ENCODE measurements at places on chromosomes 2 and 18.
A peak's percentile ranks its signal among the peaks of the same experiment; 100 is the strongest.

GRCh38 chr2:236103981-236104380, 64.2 kb downstream of the GBX2 start:
- DNase-seq, result no peak

DNA sequence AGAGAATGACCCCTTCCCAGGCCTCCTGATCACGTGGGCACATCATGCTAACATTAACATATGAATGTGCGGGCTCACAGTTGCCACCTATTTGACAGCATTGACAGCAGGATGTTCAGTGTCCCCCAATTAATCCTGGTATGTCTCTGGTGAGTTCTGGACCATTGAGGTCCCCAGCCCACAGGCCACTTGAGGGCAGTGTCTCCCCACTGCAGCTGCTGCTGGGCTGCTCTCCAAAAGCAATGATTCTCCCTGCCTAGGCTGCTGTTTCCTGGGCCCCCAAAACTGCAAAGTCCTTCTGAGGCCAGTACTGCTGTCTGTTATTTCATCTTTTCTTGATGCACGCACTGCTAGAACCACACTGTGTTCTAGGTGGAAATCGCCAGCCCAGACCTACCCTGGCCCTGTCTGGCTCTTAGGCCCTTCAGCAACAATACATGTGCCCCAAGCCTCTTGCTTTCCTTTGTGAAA, 52.7 kb upstream of the MAPK4 start:
- no peak for DNase-seq

GRCh38 chr2:9740382-9741073, 102.7 kb upstream of the TAF1B start:
- DNase-seq, result no peak

DNA sequence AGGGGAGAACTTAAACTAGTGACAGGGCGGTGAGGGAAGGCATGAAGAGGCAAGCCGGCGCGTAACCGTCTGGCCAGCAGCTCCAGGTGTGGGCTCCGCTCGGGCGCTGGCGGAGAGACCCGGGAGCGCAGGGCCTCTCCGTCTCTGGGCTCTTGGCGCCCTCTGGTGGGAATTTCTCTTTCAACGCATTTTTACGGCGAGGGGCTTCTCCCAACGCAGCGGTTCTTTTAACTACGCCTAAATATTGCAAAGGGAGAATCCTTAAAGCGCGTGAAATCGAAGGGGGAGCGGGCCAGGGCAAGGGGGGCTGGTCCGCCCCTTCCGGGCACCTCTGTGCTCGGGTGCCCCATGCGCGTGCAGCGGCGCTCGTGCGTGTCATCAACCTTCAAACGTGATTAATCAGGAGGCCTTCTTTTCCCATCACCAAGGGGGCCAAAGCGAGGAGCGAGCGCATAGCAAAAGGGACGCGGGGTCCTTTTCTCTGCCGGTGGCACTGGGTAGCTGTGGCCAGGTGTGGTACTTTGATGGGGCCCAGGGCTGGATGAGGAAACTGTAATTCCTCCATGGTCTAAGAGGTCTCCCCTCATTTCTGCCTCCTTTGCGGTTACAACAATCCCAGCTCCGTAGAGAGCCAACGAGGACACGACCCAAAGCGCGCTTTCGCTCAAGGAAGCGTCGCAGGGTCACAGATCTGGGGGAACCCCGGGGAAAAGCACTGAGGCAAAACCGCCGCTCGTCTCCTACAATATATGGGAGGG, 762 bp upstream of the GAD1 start:
- DNase-seq, result no peak

GRCh38 chr2:42652086-42652485, 83.7 kb downstream of the MTA3 start:
- no peak for DNase-seq

- DNase-seq, result no peak
Measured at GRCh38 chr2:235595422-235596010, 101.7 kb downstream of the AGAP1 start.

GRCh38 chr2:191384829-191385228, 139.6 kb downstream of the MYO1B start:
- no peak for DNase-seq

GRCh38 chr2:189221811-189222467, 42.4 kb upstream of the COL5A2 start:
- DNase-seq, result no peak

DNA sequence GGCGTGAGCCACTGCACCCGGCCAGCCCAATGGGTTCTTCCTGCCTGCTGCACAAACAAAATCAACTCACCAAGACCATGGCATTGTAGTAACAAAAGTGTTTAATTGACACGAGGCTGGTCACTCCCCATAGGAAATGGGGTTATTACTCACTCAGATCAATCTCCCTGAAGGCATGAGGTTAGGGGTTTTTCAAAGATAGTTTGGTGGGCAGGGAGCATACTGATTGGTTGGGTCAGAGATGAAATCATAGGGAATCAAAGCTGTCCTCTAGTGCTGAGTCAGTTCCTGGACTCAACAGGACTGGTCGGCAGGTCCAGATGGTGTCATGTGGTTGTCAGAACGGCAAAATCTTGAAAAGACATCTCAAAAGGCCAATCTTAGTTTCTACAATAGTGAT, 122.1 kb downstream of the TMEM17 start:
- DNase-seq, result no peak

GRCh38 chr2:197706839-197707207, 1.7 kb downstream of the MARS2 start:
- no peak for DNase-seq

- no peak for DNase-seq
Measured at GRCh38 chr2:167181134-167181533, 292.9 kb downstream of the XIRP2 start.

GRCh38 chr2:152566728-152567069, 150.6 kb downstream of the PRPF40A start:
- DNase-seq, result no peak

- DNase-seq, result no peak
Measured at GRCh38 chr2:135742325-135742757, 686 bp downstream of the UBXN4 start.

DNA sequence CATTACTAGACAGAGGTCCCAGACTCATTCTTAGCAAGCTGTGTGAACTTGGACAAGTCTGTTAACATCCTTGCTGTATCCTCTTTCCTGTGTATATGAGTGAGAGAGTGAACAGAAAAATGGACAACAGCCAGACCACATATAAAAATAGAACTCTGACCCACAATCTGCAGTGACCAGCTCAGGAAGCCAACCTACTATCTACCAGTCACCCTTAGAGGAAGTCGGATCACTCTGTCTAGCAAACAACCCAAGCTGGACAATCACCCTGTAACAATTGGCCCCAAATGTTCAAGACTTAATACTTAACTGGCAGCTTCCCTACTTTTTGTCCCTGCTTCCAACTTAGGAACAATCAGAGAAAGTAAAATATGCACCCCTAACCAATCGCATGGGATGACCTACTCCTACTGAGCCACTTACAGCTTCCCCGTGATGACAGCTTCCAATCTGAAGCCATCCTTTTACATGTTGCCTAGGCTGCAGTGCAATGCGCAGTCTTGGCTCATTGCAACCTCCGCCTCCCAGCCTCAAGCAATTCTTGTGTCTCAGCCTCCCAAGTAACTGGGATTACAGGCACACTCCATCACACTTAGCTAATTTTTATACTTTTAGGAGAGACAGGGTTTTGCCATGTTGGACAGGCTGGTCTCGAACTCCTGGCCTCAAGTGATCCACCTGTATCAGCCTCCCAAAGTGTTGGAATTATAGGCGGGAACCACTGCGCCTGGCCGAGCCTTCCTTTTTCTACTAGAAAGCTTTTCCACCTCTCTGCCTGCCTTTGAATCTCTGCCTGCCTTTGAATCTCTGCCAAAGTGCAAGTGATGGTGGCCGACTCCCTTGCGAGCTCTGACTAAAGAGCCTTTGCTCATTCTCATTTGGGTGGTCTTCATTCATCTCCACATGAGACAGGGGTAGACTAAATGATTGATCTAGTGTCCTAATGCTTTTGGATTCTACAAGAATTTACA, 158.3 kb upstream of the NDUFV2 start:
- no peak for DNase-seq

GRCh38 chr18:44679056-44679913, 1.4 kb upstream of the SETBP1 start:
- peak; percentile 74 for DNase-seq

DNA sequence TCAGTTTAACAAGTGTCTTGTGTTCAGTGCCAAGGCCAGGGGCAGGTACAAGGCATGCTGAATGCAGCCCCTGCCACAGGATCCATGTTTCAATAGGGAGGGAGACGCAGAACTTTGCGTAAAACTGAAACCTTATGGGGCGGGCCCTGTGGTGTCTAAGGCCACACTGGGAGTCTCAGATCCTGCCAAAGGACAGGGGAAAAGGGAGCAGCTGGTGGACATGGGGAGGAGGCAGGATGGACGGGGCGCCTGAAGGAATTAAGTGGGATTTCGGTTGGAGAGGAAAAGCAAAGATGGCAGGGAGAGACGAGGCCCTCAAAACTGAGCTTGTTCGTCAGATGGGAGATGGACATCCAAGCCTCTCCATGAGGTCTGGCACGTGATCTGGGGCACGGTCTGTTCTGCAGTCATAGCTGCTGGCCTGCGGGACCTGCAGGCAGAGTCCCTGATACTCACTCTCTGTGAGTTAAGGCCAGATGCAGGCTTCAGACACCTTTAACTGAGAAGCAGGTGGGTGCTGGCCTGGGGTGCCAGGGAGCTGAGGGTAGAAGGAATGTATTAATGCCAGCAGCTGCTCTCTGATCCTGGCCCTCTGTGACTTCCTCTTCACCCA, 48.8 kb downstream of the TCF7L1 start:
- DNase-seq, result no peak

- DNase-seq, result no peak
Measured at GRCh38 chr2:46230677-46231425, 66.4 kb upstream of the EPAS1 start.

DNA sequence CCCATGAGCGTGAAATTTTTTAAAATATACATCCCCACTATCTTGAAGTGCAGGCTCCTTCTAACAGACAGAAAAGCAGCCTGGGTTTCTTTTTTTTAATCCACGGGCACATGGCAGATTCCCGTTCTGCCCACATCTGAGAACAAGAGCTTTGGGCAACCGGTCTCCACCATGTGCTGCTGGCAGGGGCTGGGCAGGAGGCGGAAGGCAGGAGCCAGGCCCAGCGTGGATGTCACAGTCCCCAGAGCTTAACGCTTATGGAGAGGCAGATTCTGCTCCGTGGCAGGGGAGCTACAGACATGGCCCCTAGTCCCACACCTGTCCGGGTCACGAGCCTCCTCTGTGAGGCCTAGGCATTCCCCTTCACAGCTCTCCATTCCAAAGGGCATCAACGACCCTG, 503.0 kb upstream of the MYT1L start:
- DNase-seq, result no peak

DNA sequence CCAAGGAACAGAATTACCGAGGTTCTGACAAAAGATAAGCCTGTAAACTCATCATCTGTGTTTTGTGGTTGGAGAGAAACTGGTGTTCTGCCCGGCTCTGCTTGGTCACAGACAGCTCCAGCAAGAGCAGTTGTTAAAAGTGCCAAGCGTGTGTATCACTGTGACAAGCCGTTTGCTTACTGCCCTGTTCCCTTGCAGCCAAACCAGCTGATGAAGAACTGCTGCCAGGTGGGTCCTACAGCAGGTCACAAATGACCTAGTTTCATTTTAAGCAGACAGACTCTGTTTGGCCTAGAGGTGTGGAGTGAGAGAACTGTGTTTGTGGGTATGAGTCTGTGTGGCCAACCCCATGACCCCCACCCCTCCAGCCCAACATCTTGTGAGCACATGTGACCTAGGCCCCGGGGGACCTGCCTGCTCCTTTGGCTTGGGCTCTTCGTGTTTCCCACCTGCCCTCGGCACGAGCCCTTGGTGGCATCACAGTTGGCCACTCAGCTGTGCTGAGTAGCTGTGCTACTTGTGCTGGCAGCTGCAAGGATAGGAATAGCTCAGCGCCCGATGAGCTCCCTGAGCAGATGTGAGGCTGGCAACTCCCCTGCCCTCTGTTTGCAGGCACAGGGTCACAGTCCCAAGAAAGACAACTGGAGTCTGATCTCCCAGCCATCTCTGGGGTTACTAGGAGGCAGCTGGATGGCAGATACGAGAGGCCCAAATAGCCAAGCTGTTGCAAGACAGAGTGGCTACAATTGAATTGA, 9.7 kb downstream of the OXER1 start:
- no peak for DNase-seq

DNA sequence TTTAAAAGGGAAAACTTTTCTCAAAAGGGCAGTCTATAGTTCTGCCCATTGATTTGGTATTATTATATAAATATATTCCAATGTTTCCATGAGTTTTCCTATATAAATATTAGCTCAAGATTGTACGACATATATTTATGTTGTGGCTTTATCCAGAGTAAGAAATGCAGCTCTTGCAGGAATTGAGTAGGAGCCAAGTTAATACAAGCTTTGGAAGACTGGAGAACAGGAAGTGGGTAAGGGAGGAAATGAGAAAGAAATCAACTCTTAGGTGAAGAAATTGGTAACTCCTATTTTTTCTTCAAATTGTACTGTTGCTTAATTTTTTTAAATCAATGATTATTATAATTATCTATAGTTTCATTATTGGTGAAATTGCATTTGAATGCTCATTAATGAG, 105.4 kb upstream of the FAM117B start:
- DNase-seq, result peak; percentile 38

GRCh38 chr2:10124538-10125045, 2.1 kb downstream of the RRM2 start:
- peak; percentile 45 for DNase-seq

DNA sequence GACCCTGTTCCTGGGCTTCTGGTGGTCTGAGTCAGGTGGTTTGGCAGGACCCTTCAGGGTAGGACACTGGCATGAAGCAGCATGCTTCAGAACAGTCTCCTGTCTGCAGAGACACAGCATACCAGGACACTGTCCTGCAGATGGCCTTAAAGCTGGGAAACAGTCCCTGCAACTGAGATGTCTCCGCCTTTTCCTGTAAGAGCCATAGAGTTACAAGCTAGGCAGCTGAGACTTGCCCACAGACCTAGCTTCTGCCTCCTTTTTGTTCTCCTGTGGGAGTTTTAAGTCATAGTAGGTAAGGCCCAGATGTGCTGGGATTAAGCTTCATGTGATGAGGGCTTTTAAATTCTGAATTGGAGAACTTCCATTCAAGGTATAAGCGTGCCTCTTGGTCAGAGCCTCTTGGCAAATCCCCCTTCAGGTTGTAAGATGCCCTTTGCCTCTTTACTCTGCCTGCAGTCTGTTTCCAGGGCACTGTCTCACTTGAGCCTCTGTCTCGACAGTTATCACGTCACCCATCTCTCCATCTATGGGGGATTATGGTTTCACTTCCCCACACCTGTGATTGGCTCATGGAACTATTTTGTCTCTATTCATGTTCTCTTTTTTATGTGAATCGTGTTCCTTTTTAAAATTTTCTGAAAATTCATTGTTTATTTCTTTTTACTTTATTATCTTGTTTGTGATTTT, 51.8 kb downstream of the COA5 start:
- DNase-seq, result no peak

GRCh38 chr2:73451263-73451972, 65.8 kb downstream of the ALMS1 start:
- no peak for DNase-seq

Measured in fibroblast of skin of left biceps (primary cell).